NCI-H748 treated with DMSO at 0.1 percent for 48 hours (cell line): ENCODE measurements at places on chromosomes 12 and 14.

GRCh38 chr12:98073610-98074009 lies 441.8 kb upstream of the TMPO start:
- no peak for DNase-seq

DNA sequence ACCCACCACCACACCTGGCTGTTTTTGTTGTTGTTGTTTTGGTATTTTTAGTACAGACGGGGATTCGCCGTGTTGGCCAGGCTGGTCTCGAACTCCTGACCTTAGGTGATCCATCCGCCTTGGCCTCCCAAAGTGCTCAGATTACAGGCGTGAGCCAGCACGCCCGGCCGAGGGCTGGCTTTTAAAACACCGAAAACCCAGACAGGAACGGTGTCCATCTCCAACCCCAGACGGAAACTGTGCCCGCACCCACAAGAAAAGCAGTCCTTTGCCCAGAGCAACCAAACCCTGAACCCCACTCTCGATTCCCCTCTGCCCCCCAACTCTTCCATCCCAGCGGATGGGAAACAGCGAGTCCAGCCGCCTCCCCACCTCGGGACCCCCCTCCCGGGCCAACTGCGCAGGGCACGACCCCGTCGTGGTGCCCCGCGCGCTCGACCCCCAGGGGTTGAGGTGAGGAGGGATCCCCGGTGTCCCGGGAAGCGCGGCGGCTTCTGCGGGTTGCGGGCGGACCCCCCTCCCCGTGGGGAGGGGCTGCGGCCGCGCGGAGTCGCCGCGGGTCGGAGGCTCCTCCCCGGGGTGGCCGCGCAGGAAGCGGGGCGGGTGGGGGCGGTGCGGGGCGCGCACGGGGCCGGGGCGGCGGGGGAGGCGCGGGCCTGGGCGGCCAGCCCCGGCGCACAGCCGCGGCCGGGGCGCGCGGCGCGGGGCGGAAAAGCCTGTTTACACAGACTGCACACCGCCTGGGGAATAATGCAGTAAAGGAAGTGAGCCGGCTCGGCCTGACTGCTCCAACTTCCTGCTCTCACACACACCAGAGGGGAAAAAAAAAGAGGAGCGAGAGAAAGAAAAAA lies at the start of gene ELK3:
ELK3 (plus strand) TSS at position 651 of the 851 bp plus-strand sequence.
- DNase-seq, result no peak

GRCh38 chr14:92794547-92794941 lies 439 bp downstream of the GOLGA5 start:
- DNase-seq, result no peak

GRCh38 chr12:21541773-21542172 lies 15.7 kb downstream of the SPX start:
- peak; percentile 47 for DNase-seq

DNA sequence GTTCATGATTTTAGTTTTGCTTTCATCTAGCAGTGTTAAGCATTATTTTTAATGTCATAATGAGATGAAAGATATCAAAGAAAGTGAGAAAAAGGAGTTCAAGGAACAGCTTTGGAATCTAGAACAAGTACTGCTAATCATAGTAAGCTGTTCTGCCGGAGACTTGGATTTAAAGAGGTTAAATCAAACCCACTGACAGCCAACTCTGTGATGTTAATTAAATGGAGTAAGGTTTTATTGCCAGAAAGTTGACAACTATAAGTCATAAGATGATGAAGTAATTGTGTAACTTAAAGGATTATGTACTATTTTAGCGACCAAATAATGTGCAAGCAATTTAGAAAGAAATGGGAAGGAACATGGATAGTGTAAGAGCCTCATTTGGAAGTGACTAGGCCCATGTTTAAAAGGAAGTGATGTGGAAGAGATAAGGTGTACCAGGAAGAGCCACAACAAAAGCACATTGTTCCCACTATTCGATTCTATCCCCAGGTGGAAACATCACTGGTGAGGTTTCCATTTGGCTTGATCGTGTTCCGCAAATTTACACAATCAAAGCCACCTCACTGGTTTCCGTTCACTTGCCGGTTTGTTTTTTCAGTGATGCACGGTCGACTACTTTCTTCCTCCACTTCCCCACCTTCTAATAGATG lies 388.5 kb downstream of the PAWR start:
- no peak for DNase-seq

- DNase-seq, result no peak
These were observed 20.5 kb downstream of the ACTN1 start for GRCh38 chr14:68958553-68958952.

DNA sequence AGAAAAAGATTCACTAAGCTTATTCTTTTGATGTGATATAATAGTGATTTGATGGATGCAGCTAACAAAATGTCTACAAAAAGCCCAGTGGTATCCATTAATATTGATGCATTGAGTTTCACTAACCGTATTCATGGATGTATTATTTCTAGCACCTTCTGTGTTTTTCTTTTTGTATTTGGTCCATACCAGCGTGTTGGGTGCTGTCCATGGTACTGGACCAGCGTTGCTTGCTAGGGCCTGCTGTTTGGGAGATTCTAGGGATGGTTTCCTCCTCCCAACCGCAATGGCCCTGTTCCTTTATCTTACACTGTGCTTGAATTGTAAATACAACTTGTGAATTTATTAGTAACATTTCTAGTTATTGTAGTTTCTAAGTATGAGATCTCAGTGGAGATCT lies 31.7 kb downstream of the ANO4 start:
- no peak for DNase-seq

DNA sequence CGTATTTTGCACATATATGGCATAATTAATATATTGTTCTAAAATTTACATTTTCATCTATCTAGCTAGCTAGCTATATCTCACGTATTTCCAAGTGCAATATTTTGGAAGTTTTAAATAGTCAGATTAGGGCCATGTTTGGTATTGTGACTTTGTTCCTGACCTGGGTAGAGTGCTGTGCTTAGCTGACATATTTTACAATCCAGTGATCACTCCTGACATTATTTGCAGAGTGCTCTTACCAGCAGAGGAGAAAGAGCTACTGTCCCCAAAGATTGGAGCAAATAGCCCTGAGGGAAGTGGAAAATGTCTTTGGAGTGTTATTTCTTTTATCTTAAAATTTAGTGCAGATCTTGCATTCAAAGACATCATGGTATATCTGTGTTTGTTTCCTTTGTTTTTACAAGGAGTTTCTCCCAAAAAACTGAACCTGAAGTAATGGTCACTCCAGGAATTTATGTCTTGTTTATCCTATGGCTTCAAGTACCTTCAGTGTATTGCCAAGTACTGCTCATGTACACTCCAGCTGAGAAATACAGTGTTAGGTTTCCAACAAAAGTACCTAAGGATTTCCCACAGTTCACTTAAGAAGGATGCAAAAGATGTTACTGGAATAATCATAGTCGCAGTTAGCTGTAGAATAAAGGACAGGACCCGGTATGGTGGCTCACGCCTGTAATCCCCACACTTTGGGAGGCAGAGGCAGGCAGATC lies 49.4 kb upstream of the PSMA6 start:
- no peak for DNase-seq

DNA sequence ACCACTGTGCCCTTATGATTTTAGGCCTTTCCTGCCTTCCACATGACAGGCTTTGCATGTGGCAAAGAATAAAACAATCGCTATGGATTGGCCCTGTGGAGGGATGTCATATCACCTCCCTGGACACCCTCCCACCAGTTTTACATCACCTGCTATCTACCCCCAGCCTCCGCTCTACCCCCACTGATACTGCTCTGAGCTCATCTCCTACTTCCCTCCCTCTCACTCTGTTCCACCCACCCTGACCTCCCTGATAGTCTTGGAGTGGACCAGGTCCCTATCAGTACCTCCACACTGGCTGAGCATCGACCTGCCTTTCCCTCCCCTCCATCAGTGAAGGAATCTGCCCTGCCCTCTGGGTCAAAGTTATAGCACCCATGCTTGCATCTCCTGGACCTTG lies 91.8 kb upstream of the FOXN3 start:
- DNase-seq, result no peak

DNA sequence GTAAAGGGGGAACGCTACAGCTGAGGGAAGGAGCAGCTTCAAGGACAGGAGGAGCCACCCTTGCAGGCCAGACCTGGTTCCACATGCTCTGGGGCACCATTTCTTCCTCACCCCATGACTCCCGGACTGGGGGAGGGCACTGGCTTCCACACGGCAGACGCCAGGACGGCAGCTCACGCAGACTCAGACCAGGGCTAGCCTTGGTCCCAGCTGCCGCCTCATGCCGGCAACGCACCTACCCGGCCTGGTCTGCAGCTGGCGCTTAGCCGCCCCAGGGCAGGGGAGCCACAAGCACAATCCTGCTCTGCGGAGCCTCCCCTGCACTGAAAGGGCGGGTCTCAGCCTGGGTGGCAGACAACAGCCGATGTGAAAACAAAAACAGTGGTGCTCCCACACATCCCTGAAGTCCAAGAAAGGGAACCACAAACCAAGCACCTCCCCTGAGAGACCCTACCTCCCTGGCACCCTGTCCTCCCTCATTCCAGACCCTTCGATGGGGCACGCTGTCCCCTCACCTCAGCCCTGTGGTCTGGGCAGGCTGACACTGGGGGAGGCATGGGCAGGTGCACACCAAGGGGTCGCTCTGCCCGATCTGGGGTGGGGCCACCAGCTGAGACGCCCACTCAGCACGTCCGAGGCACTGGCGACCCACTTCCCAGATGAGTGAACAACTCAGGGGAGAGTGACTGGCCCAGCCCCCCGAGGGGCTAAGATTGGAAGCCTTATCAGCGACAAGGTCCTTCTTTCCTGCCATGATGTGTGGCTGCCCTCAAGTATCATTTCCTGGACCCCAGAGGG lies 65.0 kb downstream of the CHGA start:
- no peak for DNase-seq

GRCh38 chr12:124548854-124549378 lies 18.5 kb downstream of the NCOR2 start:
- DNase-seq, result no peak

- DNase-seq, result no peak
These were observed 44.0 kb downstream of the RHOJ start for GRCh38 chr14:63248211-63248610.

GRCh38 chr14:81172881-81173280 lies 47.9 kb downstream of the GTF2A1 start:
- DNase-seq, result no peak

- DNase-seq, result no peak
These were observed 201.3 kb upstream of the FOXN3 start for GRCh38 chr14:89618330-89618708.

DNA sequence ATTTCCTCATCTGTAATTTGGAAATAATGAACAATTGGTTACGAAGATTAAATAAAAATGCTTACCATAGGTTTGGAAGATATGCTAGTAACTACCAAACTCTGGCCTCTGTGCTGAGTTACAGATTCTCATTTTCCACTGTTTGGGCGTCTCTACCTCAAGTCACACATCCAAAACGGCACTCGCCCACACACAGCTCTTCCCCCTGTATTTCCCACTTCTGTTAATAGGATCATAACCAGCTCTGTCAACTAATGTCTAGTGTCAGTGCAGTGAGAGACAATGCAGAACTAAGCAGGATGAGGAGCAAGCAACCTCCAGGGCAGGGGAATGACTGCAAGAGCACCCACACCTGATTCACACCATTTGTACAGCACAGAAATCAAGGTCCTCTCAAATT lies 10.9 kb upstream of the SYCP3 start:
- no peak for DNase-seq

DNA sequence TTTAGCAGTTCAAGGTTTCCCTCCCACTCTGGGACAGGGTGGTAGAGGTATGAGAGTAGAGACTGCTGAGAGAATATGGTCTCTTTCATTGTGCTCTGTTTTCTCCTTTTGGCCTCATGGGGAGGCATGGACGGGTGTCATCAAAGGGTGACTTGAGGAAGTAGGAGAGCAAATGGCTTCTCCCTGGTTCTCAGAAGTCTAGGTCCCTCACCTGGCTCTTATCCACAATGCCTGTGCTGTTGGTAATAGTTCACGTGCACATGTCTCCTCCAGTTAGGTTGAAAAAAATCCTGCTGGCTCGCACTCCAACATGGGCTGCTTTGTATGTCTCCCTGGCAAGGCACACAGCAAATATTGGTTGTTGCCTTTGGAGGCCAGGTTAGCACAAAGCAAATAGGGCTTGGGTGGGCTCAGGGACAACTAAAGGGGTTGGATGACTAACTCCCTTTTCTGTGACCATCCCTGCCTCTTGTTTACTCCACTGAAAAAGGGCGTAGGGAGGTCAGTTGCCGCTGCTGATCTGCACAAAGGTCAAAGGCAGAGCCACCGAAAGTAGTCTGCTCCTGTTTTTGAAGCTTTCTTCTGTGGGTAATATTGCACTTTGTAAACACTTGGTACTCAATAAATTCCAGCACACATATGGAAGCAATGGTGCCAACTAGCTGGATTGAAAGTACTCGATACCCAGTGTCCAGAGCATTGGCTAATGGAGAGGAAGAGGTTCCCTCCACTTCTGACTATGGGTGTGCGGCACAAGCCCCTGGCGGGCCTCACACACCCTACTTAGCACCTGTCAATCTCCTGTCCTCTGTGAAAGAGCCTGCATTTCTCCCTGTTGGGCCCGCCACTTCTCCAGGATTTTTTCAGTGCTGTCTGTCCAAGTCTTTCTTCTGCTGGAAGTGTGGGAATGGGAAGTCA lies 121.8 kb downstream of the SLC38A6 start:
- no peak for DNase-seq

GRCh38 chr14:60723116-60723906 lies 840 bp downstream of the SIX4 start:
- DNase-seq, result no peak

- DNase-seq, result peak; percentile 21
These were observed 2.8 kb upstream of the ARID2 start for GRCh38 chr12:45726603-45727300.

DNA sequence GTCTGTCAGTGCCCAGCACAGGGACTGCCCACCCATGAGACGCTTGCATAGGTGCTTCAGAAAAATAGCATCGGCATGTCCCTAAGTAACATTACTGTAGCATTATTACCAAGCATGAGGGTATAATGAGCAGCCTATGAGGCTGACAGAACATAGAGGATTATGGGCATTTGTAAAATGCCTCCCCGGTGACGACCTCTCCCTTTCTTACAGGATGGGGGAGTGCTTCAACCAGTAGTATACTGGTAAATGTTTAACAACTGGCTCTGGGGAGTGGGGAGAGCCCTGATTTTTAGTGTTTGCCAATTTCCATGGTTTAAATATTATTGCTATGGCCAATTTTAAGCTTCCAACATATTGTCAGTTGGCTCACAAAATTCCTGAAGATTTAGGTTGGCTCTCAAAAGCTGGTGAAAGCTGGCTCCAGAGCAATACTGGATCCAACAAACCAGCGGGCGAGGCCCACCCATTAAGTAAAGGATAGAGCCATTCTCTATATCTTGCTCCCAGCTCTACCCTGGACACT lies 104.5 kb downstream of the ETNK1 start:
- no peak for DNase-seq
